ENCODE measurements at places on chromosomes 6 and 20.

DNA sequence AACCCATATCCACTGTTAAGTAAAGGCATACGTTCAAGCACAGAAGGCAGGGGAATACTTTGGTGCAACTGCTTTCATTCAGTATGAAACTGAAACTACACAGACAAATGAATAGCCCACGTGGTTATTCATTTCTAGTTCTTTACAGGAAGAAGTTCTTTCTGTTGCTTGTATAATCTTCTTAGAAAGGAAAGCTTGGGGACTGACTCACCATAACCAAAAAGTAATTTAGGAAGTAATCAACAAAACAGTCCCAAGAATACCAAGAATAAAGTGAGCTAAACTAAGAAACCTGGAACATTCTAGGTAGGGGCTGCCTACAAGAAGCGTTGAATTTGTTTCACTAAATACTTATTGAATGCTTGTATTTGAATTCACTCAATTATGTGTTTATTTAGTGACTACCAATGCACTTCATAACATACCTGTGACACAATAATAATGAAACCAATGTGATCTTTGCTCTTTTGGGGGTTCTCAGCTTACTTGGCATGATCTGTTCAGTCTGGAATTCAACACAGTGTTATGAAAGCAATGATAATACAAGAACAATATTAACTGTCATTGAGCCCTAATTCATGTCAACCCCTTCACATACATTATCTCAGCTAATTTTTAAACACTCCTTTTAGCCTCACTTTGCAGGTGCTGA lies 25.1 kb upstream of the KIAA0408 start:
- no peak for DNase-seq

- DNase-seq = no peak
Observed at GRCh38 chr6:40438246-40438887, 148.8 kb downstream of the LRFN2 start.

DNA sequence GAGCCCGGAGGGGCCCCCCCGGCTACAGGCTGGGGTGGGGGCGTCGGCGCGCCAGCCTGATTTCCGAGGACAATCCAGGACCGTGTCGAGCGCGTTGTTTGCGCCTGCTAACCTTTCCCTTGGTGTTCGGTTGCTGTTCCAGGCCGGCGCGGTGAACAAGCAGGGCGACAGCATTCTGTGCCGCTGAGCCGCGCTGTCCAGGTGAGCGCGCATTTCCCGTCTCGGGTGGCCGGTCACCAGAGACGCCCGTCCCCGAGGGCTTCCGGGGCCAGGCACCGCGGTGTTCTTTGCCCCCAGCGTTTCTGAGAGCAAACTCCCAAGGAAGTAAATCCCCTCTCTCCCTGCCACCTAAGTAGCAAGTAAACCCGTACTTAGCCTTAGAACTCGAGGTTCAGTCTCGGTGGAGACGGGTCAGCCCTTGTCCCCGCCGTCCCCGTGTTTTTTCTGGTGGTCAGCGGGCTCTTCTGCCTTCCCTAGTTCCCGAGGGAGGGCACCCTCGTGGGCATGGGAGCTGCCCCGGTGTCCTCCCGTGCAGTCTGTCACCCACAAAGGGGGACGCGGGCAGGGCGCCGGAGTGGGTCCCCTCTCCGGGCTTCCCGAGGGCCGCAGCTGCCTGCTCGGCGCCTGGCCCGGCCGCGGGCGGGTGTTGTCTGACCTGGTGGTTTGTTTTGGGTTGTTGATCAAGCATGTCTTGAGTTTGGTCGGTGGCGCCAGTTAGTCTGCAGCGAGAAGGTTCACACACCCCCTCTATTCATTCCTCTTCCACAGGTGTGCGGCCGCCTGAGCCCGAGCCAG lies 1.5 kb downstream of the ID4 start:
- no peak for DNase-seq

- no peak for DNase-seq
Observed at GRCh38 chr20:42734660-42735368, 454.9 kb downstream of the PTPRT start.

DNA sequence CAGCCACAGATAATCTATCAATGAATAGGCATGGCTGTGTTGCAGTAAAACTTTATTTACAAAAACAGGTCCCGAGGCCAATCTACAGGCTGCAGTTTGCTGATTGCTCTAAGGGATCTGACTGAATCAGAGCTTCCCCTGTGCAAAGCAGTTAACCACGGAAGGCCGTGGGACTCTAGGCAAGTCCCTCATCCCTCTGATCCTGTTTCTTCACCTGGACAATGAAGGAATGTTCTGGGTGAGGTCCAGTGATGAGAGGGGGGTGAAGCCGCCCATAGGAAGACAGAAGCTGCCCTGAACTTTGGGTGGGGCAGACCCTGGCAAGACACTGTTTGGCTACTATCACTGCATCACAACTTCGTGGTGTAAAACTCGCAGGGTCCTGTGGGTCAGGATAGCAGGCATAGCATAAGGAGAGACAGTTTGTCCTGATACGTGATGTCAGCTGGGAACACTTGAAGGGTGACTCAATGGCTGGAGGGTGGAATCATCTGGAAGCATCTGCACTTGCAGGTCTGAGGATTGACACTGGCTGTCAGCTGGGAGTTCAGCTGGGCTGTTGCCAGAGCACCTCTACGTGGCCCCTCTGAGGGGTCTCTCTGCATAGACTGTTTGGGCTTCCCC lies 33.3 kb upstream of the TGM2 start:
- DNase-seq = no peak

- no peak for DNase-seq
Observed at GRCh38 chr6:28124971-28125353, 553 bp downstream of the ZSCAN16 start.

DNA sequence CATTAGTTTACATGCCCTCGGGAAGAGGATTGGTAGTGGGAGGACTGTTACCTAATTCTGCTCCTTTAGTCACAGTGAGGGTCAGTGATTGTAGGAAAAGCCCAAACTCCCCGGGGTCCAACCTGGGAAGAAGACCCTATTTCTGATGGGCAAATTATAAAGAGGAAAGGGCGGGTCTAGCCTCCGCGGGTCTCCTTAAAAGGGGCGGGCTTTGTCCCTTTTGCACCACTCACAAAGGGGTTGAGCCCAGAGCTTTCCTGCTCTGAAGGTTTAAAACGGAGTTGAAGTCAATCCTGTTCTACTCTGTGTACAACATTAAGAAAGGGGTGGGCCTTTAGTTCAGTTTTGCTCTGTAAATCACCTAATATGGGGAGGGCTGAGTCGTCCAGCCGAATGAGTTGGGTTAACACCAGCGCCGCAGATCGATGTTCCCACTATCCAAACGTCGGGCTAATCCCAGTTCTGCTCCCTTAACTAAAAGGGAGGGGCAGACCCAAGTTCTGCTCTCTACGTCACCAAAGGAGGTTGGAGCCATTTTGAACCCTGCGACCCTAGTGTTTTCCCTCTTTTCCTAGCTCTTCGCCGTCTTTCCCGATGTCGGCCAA lies 920 bp upstream of the RNF5 start:
- DNase-seq = no peak

- DNase-seq = no peak
Observed at GRCh38 chr20:62122654-62123449, 577 bp downstream of the LSM14B start.

DNA sequence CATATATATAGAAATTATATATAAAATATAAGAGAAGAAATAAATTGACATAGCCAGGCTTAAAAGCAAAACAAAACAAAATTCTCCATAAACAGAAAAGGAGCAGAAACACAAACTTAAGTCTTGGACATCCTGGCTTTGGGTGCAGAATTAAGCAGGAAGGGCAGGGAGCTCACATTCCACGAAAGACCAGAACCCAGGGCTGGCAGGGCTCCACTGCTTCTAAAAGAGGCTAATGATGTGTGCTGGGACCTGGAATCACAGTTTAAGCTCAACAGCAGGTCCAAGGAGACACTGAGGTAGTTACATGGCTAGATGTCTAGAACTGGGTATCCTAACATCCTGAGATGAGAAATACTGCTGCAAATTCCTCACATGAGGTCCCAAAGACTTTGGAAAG lies 210.3 kb downstream of the WDR27 start:
- DNase-seq = no peak

- DNase-seq = no peak
Observed at GRCh38 chr20:20204256-20204655, 151.9 kb downstream of the CFAP61 start.

- DNase-seq = no peak
Observed at GRCh38 chr20:25686081-25687067, 10.3 kb downstream of the ZNF337 start.

GRCh38 chr6:167538746-167539145 lies 213.9 kb downstream of the TTLL2 start:
- DNase-seq = no peak

DNA sequence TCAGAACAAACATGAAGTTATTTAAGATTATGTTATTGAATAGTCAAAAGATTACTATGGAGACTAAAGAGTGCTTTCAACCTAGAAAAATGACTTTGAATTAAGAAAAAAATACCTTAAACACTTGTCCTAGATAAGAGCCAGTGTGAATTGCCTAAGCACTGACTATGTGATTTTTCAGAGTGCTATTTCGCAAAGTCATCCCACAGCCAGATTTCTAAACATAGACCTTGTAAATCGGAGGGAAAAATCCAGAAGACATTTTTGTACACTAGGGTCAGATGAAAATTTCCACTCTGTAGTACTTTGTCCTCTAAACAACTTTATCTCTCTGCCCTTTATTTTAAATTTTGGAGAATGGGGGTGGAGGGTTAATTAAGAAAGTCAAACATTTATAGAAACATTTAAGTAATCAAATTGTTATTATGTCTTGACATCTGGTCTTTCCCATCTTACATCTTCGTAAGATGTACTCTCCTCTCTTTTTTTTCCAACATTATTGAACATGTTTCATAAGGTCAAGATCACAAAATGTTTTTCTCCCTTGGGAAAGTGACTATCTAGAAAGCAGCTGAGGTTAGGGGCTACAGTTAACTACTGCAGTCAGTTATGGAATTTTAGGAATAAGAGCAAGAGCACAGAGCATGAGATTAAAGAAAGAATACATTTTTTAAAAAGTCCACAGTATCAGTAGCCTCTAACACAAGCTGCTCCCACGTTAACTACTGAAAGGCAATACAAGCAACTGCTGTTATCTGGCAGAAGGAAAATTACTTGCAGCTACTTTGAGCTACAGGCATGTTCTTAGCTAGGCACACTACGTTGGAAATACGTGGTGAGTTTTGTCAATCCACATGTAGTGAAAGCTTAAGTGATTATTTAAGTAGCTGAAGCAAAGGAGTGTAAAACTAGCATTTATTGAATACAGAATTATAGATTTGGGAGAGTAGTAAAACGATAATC lies 648.5 kb downstream of the HTR1B start:
- DNase-seq = no peak

DNA sequence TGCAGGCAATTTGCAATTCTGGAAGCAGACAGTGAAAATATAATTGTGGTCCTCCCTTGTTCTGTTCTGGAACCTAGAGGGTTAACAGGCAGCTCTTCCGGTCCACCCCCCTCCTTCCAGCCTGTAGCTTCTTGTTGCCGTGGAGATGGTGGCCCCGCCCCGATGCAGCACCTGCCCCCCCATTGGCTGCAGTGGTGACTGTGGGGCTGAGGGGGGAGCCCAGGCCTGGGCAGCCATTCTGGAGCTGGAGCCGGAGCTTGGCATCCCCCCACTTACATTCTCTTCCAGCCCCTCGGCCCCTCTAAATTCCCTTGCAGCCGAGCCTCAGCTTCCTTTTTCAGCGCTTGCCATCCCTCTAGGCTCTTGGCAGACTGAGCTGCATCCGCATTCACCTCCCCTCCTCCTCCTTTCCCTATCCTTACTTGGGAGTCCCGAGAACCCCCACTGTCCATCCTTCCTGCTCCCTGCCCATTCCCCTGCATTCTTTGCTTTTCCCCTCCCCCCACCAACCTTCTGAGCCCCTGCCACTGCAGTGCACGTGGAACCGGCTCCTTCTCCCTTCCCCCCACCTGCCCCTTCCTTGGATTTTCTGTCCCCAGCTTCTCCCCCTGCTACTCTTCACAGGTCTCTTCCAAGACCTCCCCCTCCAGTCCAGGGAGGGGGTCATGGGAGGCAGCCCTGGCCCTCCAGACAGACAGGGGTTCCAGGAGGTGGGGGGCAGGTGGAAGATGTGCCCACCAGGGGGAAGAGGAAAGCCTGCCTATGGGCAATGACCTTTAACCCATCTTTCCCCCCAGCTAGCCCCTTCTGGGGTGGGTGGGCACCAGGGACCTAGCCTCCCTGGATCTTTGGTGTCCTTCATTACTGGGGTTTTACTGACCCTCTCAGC lies 11.4 kb downstream of the SYNGAP1 start:
- DNase-seq = no peak

GRCh38 chr20:31723319-31724078 lies 831 bp upstream of the BCL2L1 start:
- DNase-seq = peak; percentile 98

GRCh38 chr20:19711126-19711525 lies 46.9 kb upstream of the RIN2 start:
- no peak for DNase-seq

GRCh38 chr20:63365601-63366389 lies 4.6 kb upstream of the CHRNA4 start:
- DNase-seq = no peak

- no peak for DNase-seq
Observed at GRCh38 chr6:107618672-107619071, 128.8 kb downstream of the SOBP start.

- no peak for DNase-seq
Observed at GRCh38 chr6:161141173-161141572, 132.7 kb downstream of the AGPAT4 start.

GRCh38 chr6:41871691-41872090 lies 23.5 kb downstream of the USP49 start:
- no peak for DNase-seq

DNA sequence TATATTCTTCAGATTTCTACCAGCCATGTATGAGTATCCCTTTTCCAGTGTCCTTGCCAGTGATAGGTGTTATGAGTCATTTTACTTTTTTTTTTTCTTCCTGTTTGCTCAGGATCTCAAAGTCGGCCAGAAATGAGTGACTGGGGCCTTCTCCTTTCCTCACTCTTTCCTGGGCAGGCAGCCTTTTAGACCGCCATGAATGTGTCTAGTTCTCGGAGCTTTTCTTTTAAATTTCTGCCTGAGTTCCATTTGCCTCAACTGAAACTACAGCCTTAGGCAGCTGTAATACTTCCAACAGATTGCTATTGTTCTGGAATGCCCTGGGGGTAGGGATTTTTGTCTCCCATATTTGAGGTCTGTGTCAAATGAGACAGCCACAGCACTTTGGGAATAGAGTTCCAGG lies 83.7 kb downstream of the STXBP5 start:
- DNase-seq = no peak

DNA sequence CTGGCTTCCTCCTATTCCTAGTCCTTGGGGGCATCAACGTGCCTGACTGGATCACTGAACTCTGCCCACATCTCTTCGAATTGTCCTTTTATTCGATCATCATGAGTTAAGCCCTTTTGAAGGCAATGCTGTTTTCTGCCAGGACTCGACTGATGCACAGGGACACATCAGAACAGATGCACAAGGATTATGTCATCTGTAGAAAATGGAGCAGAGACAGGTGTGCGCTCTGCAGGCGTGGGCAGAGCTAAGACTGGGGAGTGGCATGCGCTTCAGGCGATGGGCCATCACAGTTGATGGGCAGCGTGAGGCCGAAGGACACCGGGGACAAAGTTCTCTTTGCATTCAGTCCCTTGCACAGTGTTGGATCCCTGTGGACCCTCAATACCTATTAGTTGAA lies 13.1 kb downstream of the GABRR1 start:
- no peak for DNase-seq

GRCh38 chr6:1475174-1475573 lies 85.8 kb downstream of the FOXF2 start:
- no peak for DNase-seq

Measured in activated CD8-positive, alpha-beta memory T cell treated with anti-CD3 and anti-CD28 coated beads for 48 hours (primary cell).